ENCODE measurements at places on chromosomes 16 and 17.

- DNase-seq, result no peak
These were observed 1.4 kb downstream of the EFCAB13 start for GRCh38 chr17:47325176-47325575.

DNA sequence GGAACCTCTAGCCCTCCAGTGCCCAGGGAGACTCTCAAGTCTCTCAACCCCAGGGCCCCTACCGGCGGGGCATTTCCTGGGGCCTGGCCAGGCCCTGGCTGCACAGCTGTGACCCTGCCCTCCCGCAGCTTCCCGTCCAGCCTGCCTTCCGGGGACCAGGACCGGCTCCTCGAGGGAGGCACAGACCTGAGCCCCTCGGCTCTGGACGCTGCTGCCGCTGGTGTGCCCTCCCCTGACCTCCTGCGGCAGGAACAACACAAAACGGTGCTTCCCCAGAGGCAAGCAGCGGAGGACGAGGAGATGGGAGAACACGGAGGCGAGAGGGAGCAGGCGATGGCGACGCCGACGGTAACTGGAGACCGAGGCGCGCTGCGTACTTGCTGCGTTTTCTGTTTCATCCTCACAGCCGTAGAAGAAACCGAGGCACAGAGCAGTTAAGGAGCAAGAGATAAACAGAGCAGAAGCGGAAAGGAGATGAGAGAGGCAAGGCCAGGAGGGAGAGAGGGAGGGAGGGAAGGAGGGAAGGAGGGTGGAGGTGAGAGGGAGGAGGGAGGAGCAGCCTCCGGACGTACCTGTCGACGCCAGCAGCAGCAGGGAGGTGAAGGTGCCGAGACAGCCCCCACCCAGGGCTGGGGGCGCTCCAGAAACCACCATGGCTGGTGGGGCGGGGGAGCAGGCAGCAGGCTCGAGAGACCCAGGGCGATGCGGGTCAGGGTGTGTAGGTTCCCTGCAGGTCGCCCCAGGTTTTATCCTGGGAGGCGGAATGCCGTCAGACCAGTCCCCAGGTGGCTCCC is at the start of gene PRSS22:
Gene PRSS22 (minus strand): TSS at position 720 of the 794 bp plus-strand sequence. CDS start 66 bp downstream, at position 654.
- no peak for DNase-seq

GRCh38 chr16:10646581-10647263 is 48.0 kb downstream of the TEKT5 start:
- DNase-seq, result no peak

DNA sequence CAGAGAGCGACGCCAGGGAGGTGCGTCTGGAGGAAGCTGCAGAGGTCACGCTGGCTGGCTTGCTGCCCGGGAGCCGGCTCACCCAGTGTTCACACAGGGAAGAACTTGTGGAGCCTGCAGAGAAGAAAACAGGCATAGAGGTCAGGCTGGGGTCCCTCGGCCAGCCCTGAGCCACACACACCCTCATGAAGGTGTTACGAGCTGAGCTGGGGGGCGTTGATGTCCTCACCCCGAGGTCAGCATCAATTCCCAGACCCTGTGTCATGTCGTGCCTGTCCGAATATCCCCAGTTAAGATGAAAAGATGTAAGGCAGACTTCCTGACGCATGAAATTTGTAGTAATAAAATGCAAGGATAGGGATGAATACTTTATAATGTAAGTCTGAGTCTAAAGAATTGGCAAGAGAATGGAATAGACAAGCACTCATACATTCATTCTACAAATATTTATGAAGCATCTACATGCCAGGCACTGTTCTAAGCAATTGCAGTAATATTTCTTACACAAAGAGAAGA is 77.1 kb downstream of the USP31 start:
- DNase-seq, result no peak

GRCh38 chr17:46047856-46048255 is 48.8 kb downstream of the STH start:
- no peak for DNase-seq

DNA sequence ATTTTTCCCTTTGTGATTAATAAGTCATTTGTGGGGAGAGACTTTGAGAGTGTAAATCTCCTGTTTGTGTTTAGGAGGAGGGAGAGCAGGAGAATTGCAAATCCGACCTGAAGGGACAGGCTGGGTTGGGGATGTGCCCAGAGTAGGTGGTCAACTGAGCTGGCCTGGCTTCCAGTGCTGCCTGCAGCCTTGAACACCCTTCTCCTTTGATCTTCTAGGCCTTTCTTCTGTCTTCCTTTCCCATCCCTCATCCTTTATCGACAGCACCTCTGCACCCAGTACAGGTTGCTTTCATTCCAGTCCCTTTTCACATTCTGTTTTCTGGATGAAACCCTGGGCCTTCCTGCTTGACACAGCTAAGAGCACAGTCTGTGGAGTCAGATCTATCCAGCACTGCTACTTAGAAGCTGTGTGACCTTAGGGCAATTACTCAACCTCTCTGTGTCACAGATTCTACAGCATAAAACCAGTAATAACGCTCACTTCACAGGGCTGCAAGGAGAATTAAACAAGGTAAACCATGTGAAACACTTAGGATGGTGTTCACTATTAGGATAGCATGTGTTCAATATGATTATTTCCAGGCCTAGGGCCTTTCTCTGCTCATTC is 1.0 kb upstream of the CSNK2A2 start:
- no peak for DNase-seq

DNA sequence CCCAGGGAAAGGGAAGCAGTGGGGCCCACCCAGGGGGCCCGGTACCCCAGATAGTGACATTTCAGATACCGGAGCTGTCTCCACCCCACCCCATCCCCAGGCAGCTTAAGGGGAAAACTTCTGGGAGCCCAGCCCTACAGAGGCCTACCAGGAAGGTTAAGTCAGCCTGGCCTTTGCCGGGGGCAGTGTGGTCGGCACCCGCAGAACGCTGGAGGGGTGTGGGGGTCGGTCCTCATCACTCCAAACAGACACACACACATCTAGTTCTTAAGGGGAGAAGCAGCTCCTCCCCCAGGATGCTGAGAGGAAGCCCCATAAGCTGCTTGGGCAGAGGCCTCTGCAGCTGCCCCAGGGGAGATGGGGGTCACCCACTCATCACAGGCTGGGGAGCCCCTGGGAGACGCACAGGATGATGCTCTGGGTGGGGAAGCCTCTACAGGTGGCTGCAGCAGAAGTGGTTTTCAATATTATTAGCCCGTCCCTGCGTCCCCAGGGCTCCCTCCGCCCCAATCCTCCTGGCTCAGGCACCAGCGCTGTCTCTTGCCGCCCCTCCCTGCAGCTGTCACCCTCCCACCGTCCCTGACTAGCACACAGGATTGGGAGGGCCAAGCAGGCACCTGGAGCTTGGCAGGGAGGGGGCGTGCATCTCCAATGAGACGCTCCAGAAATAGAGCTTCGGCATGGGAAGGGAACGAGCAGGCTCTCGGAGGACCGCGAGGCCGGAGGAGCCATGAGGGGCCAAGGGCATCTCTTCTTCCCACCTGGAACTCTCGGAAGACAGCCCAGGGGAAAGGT is 1.4 kb upstream of the ABR start:
- no peak for DNase-seq

GRCh38 chr16:87369796-87370719 is 13.5 kb downstream of the FBXO31 start:
- DNase-seq, result no peak

DNA sequence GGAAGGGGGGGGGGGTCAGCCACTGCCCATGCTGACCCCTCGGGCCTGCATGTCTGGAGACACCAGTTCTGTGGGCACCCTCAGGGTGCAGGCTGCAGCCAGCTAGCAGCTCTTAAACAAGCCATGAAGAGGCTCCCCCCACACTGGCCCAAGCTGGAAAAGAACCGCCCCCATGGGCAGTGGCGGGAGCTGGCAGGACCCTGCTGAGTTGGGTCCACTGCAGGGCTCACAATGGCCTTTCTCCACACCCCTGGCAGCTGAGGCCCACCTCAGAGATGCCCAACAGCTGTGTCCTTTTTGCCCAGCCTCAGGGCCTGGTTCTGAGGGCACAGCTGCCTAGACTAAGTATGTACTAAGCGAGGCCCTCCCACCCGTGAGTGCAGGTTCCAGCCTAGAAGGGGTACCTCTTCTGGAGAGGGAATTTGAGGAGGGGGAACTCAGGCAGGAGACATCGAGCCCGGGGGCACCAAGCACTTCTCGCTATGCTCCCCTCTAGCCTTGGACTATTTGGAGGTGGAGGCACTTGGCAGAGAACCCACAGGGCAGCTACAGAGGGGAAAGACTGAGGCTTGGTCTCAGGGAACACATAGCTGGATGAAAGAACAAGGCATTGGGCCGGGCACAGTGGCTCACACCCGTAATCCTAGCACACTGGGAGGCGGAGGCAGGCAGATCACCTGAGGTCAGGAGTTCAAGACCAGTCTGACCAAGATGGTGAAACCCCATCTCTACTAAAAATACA is 3.2 kb downstream of the THRA start:
- no peak for DNase-seq

- DNase-seq, result no peak
These were observed 327.4 kb upstream of the CCL2 start for GRCh38 chr17:33927732-33928133.

- DNase-seq, result no peak
These were observed 10.4 kb downstream of the PTRH2 start for GRCh38 chr17:59696682-59697277.
